ENCODE measurements at places on chromosomes 6 and 20.
A peak's percentile ranks its signal among the peaks of the same experiment; 100 is the strongest.

GRCh38 chr6:81727876-81728517 lies 24.5 kb downstream of the TENT5A start:
- DNase-seq: no peak

- no peak for DNase-seq
Observed at GRCh38 chr20:13333793-13334192, 112.7 kb downstream of the ISM1 start.

DNA sequence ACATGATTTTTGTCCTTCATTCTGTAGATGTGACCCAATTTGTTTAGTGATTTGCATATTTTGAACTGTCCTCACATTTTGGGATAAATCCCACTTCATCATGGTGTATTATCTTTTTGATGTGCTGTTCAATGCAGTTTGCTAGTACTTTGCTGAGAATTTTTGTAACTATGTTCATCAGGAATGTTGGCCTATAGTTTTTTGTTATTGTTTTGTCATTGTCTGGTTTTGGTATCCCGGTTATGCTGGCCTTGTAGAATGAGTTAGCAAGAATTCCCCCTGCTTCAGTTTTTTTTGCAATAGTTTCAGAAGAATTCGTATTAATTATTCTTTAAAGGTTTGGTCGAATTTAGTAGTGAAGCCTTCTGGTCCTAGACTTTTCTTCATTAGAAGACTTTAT lies 11.9 kb downstream of the KIF25 start:
- no peak for DNase-seq

DNA sequence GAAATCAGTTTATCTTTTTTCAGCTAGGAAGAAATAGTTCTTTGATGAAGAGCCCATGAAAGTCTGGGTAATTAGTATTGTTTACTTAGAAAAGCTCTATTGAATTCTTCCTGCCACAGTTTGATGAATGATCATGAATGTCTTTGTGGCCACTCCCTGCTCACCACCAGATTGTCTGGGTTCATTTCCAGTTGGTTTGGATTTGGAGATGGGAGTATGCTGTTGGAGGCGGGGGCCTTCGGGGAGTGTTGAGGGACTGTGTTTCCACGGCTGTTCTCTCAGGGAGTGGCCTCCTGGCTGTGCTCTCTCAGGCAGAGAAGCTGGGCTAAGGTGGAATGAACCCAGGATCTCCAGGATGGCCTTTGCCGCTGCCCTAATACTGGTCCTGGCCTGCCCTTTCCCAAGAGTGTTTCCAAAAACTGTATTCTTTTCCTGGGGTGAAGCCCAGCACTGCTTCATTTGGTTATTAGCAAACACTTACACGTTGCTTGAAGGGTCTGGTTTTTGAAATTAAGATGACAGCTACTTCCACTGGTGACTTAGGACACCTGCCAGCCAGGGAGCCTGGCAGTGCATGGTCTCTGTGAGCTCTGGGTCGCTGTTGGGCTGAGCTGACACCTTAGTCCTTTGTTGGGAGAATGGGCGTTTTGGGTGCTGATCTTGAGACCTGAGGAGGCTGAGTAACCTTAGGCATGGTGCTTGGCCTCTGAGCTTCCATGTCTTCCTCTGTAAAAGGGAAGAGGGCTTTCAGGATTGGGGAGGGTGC lies 23.2 kb downstream of the PRPF6 start:
- no peak for DNase-seq

- peak; percentile 75 for DNase-seq
Observed at GRCh38 chr20:62590309-62591121, 51.8 kb upstream of the SLCO4A1 start.

DNA sequence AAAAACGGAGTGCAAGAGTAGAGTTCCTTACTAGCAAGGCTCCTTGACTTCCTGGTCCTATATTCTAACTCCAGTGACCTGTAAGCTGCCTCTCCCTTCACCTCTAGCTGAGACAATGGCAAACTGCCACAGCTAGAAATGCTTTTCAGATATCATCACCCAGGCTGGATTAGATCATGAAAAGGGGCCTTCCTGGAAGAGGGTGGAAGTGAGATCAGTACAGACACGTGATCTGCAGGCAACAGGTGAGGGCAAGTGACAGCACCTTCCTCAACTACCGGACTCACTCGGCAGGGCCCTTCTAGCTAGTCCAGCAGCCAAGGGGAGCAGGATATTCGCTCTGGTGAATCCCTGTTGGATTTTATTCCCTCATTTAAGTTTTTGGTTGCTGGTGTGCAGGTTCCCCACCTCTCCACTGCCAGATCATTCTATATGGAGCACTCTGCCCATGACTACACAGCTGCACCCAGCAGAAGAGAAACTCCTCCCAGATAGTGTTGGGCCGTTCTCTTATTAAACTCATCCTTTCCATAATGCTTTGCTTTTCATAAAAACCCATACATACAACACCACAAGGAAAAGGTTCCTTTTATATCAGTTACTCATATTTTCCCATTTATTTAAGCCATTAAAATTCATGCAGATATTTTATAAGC lies 26.4 kb upstream of the FAM83C start:
- no peak for DNase-seq
